Activated CD4-positive, alpha-beta T cell treated with anti-CD3 and anti-CD28 coated beads, Interleukin-2, amount 10 ng/mL, durations not matched to agents 24 days and 14 days (primary cell): ENCODE measurements at places on chromosomes 12 and 14. TPM values are rescaled to one million over a fixed set of nuclear protein-coding genes. Genes with fewer than 3 reads are reported as not detected.

IPO8 gene
- 41.3 and 45.9 TPM in 2 replicates for total RNA-seq

TMEM121 gene
- total RNA-seq, result 9.1 and 10.3 TPM in 2 replicates

DNA sequence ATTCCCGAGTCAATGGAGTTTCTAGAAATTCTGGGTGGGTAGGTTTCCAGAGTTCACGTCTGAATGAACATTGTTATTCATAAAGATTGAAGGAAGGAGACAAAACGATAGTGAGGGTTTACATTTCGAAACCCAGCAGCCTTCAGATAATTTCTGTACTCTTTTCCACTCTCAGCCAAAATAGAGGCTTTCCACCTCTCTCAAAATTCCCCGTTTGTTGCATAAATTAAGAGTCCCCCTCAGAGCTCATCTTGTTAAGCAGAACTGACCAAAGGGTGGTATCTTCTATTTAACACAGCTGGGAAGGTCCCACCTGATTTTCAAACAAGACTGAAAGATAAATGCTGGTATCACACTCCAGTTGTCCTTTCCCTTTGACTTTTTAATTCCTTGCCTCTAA, 21.5 kb upstream of the YARS2 start:
- no peak overlapping the region for H3K4me3 ChIP-seq
- no peak overlapping the region for H3K27ac ChIP-seq
- H3K27me3 ChIP-seq, result no peaks in the 10 kb centered on the region
- H3K4me1 ChIP-seq, result no peaks in the 10 kb centered on the region
- no peaks in the 10 kb centered on the region for H3K36me3 ChIP-seq

DNA sequence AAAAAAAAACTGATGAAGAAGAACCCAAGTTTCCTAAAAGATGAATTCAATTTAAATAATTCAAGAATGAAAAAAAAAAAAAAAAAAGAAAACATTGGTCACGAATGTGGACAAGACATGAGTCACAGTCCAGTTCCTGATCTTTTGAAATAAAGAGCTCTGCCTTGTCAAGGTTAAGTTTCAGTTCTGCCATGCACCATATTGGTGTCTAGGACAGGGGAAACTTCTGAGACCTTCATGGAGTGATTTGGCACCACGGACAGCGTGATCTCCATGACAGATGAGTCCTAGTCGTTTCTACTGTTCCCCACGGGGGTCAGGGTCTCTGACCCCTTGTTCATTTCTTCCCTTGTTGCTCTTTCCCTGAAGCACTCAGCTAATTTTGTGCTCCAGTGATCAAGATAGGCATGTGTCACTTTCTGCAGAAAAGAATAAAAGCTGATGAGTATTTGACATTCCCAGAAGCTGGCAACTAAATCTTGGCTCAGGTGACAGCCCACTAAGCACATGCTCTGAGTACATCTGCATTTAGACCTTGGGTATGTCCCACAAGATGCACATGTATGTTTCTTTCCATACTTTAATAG, 1159.7 kb downstream of the BCL11B start:
- no peak overlapping the region for H3K27ac ChIP-seq
- H3K4me3 ChIP-seq, result no peak overlapping the region
- DNase-seq, result no peak

DNA sequence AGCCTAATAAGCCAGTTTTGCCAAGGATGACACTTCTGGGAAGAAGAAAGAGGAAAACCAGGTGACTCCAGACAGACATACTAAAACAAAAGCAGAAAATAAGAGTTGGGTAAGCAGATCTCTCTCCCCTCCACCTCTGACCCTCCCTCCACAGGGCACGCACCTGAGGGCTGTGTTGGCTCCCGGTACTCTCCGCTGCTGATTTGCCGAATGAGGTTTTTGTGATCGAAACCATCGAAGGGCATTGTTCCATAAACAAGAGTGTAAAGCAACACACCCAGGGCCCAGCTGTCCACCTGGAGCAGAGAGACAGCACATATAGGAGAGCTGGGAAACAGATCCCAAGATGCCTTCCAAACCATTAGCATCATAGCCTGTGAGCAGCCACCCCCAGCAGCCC, 68.1 kb downstream of the NUAK1 start:
- H3K36me3 ChIP-seq, result no peaks in the 10 kb centered on the region
- H3K4me3 ChIP-seq, result no peak overlapping the region
- H3K27ac ChIP-seq, result no peak overlapping the region
- H3K27me3 ChIP-seq, result peaks cover 8% of the 10 kb centered on the region

DNA sequence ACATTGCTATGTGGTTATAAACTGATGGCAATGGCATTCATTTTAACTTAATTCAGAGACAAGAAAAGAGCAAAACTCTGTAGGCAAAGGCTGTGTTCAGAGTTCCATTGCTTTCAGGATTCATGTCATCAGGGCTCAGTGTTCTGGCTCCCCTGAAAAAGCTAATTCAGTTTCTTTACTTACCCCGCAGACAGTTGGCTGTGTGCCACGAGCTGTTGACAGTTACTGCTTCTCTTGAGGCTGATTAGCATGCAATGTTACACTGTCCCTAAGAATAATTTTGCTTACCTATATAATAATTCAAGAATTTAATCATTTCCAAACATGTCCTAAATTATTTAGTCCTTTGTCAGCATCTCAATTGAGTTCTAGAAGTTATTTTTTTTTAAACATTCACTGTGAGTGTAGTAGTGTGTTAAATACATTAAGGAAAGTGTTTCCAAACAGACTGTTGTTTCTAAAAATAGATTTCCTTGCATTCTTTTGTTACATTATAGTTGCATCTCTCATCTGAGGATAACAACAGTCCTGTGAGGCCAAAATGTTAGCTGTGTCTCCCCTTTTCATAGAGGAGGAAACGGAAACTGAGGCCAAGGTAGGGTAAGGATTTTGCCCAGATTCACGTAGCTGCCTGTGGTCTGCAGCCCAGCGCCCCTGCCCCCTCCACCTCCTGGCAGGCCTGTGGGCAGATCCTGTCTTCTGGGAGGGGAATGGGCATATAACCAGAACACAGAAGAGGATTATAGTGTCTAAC, 98.6 kb downstream of the PELI2 start:
- no peak for DNase-seq
- H3K4me1 ChIP-seq, result no peaks in the 10 kb centered on the region
- no peak overlapping the region for H3K4me3 ChIP-seq
- no peaks in the 10 kb centered on the region for H3K27me3 ChIP-seq

DNA sequence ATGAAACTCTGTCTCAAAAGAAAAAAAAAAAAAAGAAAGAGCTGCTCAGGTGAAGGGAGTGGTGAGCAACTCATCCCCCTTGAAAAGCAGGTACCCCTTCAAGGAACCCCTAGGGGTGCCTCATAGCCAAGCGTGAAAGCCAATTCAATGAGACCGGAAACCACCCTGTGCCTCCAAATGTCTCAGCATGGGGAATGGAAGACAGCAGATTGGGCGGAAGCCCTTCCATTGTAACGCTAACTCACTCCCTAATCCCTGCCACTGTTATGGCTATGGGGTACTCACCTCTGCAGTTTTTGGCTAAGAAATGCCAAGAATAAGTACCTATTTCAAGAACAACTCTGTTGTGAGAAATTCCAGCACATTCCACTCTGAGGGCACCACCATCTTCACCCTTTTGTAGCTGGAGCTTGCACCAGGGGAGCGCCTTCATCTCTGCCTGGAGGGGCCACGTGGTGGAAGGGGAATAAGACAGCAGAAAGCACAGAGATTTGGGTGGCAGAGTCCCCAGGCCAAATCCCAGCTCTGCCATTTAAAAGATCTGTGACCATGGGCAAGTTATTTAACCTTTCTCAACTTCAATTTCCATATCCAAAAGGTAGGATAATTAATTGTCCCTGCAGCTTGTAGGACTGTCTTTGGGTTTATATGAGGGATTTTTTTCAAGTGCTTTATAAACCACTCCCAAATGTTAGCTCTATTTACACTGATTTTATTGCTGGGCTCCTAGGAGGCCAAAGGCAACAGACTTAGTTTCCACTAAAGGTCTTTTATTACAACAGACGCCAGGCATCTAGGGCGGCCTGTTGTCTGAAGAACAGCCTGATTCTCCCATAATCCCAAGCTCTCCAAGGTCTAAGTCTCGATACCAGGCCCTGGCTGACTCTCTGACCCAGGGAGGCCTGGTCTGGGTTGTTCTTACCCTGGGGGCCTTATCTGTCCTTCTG, 63.9 kb downstream of the ITPK1 start:
- H3K4me1 ChIP-seq, result peaks cover 4% of the 10 kb centered on the region
- no peaks in the 10 kb centered on the region for H3K36me3 ChIP-seq
- H3K27me3 ChIP-seq, result no peaks in the 10 kb centered on the region
- DNase-seq, result no peak

DNA sequence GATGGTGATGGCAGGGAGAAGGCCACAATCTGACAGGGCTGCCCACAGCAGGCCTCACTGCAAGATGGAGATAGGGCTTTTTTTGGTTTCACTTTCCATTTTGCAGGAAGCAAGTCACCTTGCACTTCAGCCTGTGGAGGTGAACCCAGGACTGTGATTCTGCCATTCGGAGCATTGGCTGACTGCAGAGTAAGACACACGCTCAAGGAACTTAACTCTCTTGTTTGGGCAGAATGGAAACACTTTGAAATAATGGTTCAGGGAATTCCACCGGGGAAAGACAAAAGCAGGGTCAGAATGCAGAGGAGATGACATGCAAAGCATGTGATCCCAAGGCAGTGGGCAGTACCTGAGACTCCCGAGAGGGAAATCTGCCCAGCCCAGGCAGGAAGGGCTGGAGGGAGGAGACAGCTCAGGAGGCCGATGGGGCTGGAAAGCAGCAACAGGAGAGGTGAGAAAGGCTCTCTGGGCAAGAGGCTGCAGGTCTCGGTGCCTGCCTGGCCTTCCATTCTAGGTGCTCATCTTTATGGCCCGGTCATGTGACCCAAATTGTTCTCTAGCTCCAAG, 58.7 kb upstream of the PRMT8 start:
- peaks cover 9% of the 10 kb centered on the region for H3K27me3 ChIP-seq
- no peak overlapping the region for H3K4me3 ChIP-seq
- peak; percentile 67 for DNase-seq
- H3K36me3 ChIP-seq, result peaks cover 4% of the 10 kb centered on the region
- peaks cover 8% of the 10 kb centered on the region for H3K4me1 ChIP-seq

FLRT2 gene
- total RNA-seq, result not detected in 2 replicates
